ENCODE measurements at places on chromosomes 16 and 17.

GRCh38 chr17:7179317-7180254 is at the start of gene ASGR1:
TSS of gene ASGR1 (minus strand) at chr17:7179370. CDS start at chr17:7178563, 807 bp downstream.
- no peak for DNase-seq

GRCh38 chr17:34841467-34841866 is 119.8 kb downstream of the CCT6B start:
- DNase-seq = no peak

GRCh38 chr17:298791-299450 is 53.7 kb downstream of the RPH3AL start:
- no peak for DNase-seq

DNA sequence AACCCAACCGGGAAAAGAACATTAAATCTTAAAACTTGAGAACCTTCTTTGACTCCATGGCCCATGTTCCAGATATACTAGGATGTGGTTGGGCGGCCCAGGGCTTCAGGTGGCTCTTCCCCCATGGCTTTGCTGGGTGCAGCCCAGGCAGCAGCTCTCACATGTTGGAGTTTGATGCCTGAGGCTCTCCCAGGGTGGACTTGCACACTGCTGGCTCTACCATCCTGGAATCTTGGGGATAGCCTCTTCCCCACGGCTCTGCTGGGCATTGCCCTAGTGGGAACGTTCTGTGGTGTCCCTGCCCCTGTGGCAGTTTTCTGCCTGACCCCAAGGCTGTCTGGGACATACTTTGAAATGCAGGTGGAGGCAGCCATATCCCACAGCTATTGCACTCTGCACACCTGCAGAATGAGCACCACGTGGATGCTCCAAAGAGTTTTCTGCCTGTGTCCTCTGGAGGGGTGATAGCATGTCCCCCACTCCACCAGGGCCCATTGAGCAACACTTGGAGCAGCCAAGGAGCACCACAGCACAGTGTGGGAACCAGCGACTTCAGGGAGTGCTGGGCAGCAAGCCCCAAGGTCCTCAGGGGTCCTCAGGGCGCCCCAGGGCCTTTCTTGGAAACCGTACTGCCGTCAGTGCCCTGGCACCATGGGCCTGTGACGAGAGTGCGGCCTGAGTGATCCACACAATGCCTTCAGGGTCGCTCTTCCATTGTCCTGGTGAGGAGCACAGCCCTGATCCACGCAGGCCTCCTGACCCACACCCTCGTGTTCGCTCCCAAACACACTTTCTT is 70.8 kb downstream of the GOSR1 start:
- no peak for DNase-seq

DNA sequence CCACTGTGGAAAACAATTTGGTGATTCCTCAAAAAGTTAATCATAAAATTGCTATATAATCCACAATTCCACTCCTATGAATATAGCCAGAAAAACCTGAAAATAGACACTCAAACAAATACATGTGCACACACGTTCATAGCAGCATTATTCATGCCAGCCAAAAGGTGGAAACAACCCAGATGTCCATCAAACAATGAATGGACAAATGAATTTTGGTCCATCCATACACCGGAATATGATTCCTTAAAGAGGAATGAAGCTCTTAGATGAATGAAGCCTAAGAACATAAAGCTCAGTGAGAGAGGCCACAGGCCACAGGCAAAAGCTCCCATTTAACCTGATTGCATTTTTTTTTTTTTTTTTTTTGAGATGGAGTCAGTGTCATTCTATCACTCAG is 114.6 kb upstream of the TNRC6C start:
- DNase-seq = no peak
